ENCODE measurements at places on chromosomes 3 and 15. TPM values are rescaled to one million over a fixed set of nuclear protein-coding genes. Genes with fewer than 3 reads are reported as not detected.

The FBXW12 gene
- total RNA-seq, result not detected

The CCR2 gene
- 9.5 TPM for total RNA-seq

The FAM107A gene
- total RNA-seq, result not detected

The GOLGA8N gene
- total RNA-seq, result 1.4 TPM

The TNNC1 gene
- 3.9 TPM for total RNA-seq

The CGNL1 gene
- not detected for total RNA-seq

The C3orf20 gene
- 0.37 TPM for total RNA-seq

The TLR9 gene
- total RNA-seq, result 0.27 TPM

The FAM240A gene
- not detected for total RNA-seq

The SOX2 gene
- not detected for total RNA-seq

The ISG20 gene
- total RNA-seq, result 257 TPM

The HCLS1 gene
- 345 TPM for total RNA-seq

The ADAMTS9 gene
- 0.12 TPM for total RNA-seq

The CLDN16 gene
- total RNA-seq, result not detected

Measured in CD4-positive, CD25-positive, alpha-beta regulatory T cell (primary cell).